Stimulated activated CD4-positive, alpha-beta T cell treated with anti-CD3 and anti-CD28 coated beads, Interleukin-4, amount 100 ng/mL, for 4 hours (primary cell): ENCODE measurements at places on chromosomes 1 and 21.

GRCh38 chr1:59484096-59484495 lies 187.2 kb downstream of the FGGY start:
- DNase-seq = no peak

GRCh38 chr1:37473431-37474045 lies 842 bp upstream of the ZC3H12A start:
- DNase-seq = peak; percentile 40

GRCh38 chr1:156860628-156861423 lies at the start of gene NTRK1:
Gene NTRK1, plus strand, starts transcription at chr1:156860865. Its CDS starts 70 bp downstream, at chr1:156860935.
- DNase-seq = peak; percentile 48

GRCh38 chr1:228006034-228006785 lies 588 bp upstream of the WNT3A start:
- DNase-seq = no peak

- DNase-seq = no peak
Observed at GRCh38 chr1:215845234-215845891, 278.3 kb downstream of the KCTD3 start.

DNA sequence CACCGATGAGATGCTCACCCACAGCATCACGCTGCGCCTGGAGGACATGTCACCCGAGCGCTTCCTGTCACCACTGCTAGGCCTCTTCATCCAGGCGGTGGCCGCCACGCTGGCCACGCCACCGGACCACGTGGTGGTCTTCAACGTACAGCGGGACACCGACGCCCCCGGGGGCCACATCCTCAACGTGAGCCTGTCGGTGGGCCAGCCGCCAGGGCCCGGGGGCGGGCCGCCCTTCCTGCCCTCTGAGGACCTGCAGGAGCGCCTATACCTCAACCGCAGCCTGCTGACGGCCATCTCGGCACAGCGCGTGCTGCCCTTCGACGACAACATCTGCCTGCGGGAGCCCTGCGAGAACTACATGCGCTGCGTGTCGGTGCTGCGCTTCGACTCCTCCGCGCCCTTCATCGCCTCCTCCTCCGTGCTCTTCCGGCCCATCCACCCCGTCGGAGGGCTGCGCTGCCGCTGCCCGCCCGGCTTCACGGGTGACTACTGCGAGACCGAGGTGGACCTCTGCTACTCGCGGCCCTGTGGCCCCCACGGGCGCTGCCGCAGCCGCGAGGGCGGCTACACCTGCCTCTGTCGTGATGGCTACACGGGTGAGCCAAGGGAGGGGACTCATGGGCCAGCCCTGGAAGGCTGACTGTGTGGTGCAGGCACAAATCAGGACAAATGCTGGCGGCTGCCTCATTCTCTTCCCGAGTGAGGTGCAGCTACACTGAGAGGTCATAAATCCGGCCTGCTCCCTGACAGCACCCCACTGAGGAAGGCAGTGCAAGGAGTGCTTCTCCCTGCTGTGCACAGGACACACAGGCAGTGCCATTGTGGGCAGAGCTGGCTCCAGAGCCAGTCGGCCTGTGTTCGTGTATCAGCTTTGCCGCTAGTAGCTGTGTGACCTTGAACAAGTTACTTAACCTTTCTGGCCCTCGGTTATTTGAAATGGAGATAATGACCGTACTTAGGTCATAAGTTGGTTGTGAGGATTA lies 9.4 kb downstream of the CELSR2 start:
- DNase-seq = no peak

DNA sequence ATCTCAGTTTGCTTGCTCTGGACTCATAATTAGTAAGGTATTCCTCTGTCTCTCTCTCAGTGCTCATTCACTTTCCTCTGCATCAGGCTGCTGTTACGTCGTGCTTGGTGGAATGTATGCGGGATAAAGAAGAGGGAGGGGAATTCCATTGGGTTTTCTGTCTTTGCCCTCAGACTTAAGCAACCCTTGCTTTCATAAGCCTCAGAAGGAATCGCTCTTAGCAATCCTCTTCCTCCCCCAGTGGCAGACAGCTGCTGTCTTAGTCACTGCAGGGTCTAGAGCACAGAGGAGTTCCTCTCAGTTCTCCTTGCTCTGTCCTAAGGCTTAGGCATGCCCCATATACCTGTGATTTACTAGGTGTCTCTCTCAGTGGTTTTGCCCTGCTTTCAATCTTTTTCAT lies 19.1 kb upstream of the NTMT2 start:
- no peak for DNase-seq

- no peak for DNase-seq
Observed at GRCh38 chr1:97192872-97193572, 471.4 kb downstream of the PTBP2 start.

GRCh38 chr1:87956072-87956471 lies 627.4 kb downstream of the LMO4 start:
- DNase-seq = no peak

GRCh38 chr1:219990782-219991510 lies 55.4 kb downstream of the EPRS1 start:
- DNase-seq = no peak

DNA sequence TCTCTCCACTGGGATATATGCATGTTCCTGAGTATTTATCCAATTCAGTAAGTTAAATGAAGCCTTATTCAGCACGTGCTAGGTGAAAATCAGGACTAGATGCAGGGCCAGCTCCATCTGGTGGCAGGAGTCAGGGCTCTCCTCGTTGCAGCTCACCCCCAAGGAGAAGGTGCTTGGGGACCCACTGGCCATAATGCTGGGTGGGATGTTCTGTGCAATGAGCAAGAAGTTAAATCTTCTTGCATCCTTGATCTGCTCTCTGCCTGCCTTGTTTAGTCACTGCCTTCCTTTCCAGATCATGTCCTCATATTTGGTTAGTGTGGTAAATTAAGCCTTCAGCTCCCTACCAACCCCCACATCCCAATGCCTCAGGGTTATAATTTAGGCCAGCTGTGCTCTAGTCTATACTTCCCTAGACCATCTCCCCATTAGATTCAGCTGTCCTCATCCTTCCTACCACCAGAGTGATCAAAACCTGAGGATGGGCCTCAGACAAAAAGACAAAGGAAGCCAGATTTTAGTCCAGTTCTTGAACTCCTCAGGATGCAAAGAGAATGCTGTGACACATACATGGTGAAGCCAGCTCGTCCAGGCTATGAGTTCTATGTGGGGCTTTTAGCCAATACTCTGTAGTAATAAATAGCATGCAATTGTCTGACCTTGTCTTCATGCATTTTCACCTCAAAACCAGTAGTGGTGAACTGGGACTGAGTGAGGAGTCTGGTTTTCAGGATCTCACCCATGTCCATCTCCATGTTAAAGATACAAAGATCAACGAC lies 55.9 kb downstream of the SEC16B start:
- DNase-seq = no peak

- no peak for DNase-seq
Observed at GRCh38 chr1:14733048-14733778, 134.7 kb downstream of the KAZN start.

- DNase-seq = no peak
Observed at GRCh38 chr1:207988326-207989165, 77.6 kb upstream of the CD34 start.

DNA sequence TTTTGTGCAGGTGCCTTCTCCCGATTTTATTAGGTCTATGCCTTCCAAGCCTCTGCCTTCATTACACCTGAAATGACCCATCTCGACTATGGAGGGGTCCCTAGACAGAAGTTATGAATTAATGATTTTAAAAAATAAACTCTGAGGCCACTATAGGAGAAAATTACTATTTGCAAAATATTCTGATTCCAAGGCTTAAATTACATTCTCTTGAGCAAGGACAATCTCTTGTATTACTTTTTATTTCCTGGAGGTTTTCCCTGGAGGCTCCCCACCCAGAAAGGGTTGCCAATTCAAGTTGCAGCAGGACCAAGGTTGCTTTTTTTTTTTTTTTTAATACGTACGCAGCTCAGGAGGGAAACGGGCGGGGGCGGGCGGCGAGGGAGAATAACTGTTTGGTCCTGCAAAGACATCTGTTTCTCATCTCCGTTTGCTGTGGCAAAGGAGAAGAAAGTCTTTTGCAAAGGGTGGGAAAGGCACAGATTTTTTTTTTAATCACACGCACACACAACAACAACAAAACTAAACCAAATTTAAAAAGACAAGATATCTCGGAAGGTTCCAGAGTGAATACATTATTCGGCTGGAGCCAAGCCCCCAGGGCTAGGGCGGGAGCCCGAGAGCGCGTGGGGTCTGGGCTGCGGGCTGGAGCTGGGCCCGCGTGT lies 618 bp upstream of the SERTAD4 start:
- no peak for DNase-seq

DNA sequence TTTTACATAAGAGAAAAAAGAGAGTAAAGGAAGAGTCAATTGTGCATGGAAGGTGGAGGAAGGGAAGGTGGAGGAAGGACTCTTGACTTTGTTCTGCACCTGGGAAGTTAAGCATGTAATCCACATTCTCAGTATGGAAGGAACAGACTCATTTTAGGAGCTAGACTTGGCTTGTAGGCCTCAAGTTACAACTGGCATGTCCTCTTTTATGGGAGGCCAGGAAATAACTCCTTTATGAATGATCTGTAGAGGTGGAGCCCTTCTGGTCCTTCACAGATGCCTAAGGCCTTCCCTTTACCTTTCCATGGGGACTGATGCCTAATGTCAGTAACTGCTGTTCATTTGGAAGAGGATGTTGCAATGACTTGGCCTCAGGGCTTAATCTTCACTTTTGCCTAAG lies 29.4 kb upstream of the CCSAP start:
- no peak for DNase-seq

DNA sequence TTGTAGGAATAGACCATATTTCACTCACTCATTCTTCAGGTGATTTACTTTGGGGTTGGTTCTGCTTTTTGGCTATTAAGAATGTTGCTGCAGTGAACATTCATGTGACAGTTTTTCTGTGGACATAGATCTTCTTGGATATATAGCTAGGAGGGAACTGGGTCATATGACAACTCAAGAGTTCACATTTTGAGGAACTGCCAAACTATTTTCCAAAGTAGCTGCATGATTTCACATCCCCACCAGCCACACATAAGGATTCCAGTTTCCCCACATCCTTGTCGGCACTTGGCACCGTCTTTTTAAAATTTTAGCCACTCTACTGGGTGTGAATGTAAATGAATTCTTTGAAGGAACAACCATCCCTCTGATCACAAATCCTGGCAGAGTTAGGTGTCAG lies 126.0 kb downstream of the PRDM2 start:
- no peak for DNase-seq

- no peak for DNase-seq
Observed at GRCh38 chr1:197392541-197392940, 124.5 kb downstream of the CRB1 start.

DNA sequence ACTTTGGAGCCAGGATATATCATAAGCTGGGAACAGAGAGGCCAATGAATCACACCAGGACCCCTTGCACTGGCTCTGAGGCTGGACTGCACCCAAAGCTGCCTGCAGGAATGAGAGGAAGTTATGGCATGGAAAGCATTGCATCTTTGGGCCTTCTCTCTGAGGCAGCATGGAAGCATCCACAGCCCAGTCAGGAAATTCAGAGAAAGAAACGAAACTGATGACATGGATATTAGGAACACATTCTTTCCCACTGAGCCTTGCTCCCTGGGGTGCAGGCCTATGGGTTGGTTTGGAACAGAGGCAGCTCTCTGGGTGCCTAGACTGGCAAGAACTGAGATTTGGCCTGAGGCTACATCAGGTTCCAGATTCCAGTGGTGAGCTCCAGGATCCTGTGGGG lies 98.6 kb downstream of the NGF start:
- no peak for DNase-seq

DNA sequence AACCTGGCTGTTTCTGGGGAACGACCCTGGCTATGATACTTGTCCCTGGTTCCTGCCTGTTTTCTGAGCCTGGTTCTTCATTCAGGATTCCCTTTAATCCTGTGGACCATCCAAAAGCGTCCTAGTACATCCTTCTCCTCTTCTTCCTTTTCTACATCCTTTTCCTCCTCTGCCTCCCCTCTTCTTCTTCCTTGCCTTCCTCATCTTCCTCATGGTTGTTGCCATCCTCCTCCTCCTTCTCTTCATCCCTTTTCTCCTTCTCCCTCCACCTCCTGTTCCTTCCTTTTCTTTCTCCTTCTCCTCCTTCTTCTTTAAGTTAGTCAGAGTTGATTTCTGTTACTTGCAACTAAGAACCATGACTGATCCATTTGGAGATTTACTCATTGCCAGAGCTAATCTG lies 197.8 kb downstream of the FOXD2 start:
- DNase-seq = no peak

DNA sequence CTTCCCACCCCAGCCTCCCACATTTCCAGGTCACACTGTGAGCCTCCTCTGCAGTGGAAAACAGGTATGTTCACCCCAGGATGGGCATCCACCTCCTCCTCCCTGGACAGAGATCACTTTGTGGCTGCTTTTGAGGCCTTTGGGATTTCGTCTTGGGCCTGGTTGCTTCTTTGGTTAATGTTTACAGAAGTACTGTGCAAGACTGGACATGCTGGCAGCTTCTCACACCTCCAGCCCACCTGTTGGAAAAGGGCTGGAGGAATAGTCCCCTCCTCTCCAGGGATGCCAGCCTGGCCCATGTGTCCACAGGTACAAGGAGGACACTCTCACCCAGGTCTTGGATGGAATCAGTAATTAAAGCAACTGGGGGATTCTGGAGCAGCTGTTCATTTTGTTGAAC lies 56.1 kb downstream of the KAZN start:
- DNase-seq = no peak

DNA sequence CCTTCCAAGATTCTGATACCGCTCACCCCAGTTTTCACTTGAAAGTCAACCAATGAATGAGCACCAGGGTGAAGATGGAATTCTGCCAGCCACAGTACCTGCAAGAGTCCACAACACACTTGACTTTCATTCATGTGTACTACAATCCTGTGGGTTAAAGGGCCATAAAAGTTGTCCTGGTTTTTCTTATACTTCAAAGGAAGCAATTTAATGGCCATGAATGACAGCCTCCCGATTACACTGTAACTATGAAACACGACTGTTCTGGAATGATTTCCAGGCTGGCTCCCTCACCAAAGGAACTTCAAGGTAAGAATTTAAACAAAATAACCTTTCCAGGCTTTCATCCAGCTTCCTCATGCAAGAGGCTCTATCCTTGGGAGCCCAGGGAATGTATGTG lies 502.8 kb downstream of the SMYD3 start:
- DNase-seq = no peak

DNA sequence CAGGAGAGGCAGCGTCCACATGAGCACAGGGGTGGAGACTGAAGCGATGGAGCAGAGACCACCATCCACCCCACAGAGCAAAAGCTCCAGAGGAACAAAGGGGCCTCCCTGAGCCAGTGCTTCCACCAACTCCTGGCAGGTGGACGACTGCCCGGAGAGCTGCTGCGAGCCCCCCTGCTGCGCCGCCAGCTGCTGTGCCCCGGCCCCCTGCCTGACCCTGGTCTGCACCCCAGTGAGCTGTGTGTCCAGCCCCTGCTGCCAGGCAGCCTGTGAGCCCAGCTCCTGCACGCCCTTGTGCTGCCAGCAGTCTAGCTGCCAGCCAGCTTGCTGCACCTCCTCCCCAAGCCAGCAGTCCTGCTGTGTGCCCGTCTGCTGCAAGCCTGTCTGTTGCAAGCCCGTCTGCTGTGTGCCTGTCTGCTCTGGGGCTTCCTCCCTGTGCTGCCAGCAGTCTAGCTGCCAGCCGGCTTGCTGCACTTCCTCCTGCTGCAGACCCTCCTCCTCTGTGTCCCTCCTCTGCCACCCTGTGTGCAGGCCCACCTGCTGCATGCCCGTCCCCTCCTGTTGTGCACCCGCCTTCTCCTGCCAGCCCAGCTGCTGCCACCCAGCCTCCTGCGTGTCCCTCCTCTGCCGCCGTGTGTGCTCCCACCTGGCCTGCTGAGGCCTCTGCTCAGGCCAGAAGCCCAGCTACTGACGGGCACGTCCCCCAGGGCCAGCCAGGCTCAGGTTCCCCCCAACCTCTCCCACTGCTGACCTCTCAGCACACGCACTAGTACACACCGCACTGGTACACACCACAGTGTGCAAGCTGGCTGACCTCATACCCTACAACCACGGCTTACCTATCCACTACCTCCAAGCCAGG lies 5.4 kb downstream of the KRTAP10-12 start:
- DNase-seq = no peak
